ENCODE measurements at places on chromosomes 12 and 14.

- DNase-seq: no peak
Measured at GRCh38 chr14:38404616-38405015, 148.7 kb upstream of the CLEC14A start.

DNA sequence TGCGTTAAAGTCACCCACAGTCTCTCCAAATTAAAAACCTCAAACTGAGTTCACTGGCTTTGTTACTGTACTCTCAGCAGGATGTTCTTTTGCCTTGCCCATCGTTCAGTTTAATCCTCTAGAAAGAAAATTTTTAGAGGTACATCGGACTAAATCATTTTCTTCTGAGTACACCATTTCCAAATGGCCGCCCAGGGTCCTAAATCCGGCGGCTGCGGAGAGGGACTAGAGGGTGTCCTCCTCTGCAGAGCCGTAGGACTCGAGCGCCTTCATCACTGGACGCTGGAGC, 1.4 kb downstream of the LIN7A start:
- DNase-seq: no peak

DNA sequence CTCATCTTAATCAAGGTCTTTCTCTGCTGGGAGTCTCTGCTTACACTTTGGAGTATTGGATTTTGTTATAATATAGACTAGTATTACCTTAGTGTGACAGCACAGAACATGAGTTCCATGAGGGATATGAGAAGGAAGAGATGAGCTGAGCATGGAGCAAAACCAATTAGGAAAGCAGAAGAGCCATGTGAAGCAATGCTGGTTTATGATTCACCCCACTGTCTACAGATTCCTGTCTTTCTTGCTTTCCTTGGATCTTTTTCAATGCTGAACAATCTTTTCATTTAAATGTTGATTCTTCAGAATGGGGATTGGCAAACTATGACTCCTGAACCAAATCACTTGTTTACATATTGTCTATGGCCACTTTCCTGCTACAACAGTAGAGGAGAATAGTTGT, 70.4 kb upstream of the KITLG start:
- no peak for DNase-seq

- no peak for DNase-seq
Measured at GRCh38 chr12:104602896-104603295, 146.1 kb downstream of the CHST11 start.

GRCh38 chr14:100131181-100131580, 28.3 kb downstream of the DEGS2 start:
- no peak for DNase-seq

- no peak for DNase-seq
Measured at GRCh38 chr12:101935890-101936746, 58.7 kb downstream of the DRAM1 start.

GRCh38 chr12:80846952-80847351, 90.8 kb downstream of the LIN7A start:
- no peak for DNase-seq

DNA sequence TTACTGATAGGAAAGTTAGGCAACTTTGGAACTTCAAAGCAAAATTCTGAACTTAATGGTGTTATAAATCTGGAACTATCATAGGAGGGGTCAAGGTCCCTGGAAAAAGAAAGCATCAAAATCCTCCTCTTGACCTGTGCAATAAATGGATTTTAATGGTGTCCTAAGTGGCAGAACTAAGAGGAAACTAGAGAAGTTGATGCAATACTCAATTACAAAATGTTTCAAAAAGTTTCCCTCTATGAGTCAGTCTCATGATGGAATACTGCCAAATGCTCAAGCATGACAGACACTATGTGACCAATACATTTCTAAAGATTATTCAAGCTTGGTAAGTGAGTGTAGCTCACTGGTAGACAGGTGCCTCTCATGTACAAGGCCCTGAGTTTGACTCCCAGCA, 47.7 kb upstream of the ERGIC2 start:
- DNase-seq: no peak

DNA sequence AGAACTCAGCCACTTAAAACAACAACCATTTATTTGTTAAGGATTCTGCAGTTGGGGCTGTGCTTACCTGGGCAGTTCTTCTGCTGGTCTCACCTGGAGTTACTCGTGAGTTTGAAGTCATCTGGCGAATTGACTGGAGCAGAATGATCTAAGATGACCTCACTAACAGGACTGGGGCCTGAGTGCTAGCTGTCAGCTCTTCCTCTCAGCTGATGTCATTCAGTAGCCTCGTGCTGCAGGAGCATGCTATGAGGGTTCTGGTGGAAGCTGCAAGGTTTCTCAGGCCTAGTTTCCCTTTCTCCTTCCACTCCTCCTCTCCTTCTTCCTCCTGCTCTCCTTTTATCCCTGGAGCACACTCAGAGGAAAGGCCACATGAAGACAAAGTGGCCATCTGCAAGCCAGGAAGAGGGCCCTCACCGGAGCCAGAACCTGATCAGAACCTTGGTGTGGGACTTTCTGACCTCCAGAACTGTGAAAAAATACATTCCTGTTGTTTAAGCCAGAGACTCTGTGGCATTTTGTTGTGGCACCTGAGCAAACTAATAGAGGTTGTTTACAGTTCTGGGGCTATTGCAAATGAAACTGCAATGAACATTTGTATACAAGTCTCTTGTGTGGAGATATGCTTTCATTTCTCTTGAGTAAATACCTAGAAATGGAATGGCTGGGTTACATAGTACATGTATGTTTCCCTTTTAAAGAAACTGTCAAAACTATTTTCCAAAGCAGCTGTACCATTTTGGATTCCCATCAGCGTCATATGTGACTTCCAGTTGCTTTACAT, 21.9 kb upstream of the MAP3K9 start:
- DNase-seq: no peak

DNA sequence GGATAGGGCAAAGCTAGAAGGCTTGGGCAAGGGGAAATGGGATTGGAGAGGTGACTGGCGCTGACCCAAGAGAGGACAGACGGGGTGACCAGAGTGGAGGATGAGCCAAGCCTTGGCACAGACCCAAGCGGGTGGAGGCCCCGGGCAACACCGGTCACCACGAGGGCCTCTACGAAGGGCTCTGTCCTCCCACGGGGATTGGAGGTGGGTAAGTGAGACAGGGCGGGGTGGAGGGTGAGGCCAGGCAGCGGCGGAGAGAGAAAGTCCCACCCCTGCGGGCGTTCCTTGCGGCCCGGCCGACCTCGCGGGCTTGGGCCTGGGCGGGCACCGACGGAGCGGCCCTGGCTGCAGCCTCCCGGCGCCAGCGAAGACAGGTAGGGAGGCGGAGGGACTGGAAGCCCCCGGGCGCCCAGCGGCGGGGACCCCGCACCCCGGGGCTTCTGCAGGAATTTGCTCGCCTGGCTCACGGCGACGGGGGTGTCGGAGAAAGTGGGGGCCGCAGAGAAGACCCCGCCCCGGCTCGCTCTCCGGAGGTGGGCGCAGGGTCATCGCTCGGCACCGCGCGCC, at the start of gene PAPLN:
TSS of gene PAPLN (plus strand) at position 288 of the 567 bp plus-strand sequence. CDS start 2,273 bp downstream, outside the sequence.
- DNase-seq: no peak

- no peak for DNase-seq
Measured at GRCh38 chr14:100405760-100406455, 82.8 kb downstream of the SLC25A47 start.

DNA sequence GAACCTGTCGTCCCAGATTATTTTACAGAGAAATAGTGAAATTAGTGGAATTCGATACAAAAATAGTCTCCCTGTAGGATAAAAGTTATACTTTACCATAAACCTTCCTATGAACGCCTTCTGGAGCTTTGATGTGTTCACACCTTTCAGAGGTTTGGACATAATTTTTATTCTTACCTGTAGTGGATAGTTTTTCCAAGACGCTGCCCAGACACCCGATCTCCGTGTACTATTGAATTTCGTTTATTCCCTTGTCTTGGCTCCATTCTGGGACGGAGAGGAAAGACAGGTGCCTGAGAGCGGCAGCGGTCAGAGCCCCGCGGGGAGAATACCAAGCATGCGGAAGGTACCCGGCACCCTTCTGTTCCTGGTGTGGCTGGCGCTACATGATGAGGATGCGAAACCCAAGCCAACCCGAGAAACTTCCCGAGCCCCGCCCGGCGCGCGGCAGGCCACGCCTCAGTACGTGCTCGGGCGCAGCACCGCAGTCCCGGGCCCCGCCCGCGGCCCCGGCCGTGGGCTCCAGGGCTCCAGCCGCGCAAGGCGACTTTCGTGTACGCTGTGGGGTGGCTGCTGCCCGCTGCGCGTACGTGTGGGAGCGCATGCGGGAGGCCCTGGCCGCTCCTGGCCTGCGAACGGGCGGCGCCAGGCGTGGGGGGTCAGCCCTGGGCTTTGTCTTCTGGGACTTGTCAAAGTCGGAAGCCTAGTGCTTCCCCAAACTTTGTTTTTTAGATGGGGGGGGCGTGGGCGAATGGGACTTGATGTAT, 11.3 kb upstream of the SNAPC1 start:
- DNase-seq: peak; percentile 49

GRCh38 chr14:99472937-99473336, 7.7 kb downstream of the SETD3 start:
- DNase-seq: no peak

- DNase-seq: no peak
Measured at GRCh38 chr14:104427131-104427851, 152.3 kb upstream of the C14orf180 start.

- no peak for DNase-seq
Measured at GRCh38 chr14:69298131-69299071, 38.4 kb downstream of the GALNT16 start.

All from activated CD8-positive, alpha-beta memory T cell treated with anti-CD3 and anti-CD28 coated beads for 4 hours (primary cell).